A172 (cell line): ENCODE measurements at places on chromosomes 11 and 22.

- no peak for DNase-seq
Measured at GRCh38 chr11:26992031-26992541, 1.8 kb upstream of the FIBIN start.

- DNase-seq = peak; percentile 23
Measured at GRCh38 chr11:19244621-19245020, 3.9 kb upstream of the E2F8 start.

DNA sequence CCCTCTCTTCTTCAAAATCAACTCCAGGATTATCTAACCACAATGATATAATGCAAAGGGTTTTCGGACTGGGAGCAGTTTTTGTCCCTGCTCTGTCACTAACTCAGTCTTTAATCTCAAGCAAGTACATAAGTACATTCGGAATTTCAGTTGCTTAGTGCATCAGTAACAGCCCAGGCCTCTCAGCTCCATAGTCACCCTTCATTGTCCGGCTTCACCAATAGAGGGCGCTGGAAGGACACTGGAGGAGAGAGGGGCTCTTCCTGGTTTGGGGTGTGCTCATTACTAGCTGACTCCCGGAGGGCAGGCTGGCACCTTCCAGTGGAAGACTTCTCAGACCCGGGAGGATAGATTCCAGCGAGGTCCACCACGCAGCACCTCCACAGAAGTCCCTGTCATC, 90.4 kb upstream of the PDGFD start:
- DNase-seq = peak; percentile 31

DNA sequence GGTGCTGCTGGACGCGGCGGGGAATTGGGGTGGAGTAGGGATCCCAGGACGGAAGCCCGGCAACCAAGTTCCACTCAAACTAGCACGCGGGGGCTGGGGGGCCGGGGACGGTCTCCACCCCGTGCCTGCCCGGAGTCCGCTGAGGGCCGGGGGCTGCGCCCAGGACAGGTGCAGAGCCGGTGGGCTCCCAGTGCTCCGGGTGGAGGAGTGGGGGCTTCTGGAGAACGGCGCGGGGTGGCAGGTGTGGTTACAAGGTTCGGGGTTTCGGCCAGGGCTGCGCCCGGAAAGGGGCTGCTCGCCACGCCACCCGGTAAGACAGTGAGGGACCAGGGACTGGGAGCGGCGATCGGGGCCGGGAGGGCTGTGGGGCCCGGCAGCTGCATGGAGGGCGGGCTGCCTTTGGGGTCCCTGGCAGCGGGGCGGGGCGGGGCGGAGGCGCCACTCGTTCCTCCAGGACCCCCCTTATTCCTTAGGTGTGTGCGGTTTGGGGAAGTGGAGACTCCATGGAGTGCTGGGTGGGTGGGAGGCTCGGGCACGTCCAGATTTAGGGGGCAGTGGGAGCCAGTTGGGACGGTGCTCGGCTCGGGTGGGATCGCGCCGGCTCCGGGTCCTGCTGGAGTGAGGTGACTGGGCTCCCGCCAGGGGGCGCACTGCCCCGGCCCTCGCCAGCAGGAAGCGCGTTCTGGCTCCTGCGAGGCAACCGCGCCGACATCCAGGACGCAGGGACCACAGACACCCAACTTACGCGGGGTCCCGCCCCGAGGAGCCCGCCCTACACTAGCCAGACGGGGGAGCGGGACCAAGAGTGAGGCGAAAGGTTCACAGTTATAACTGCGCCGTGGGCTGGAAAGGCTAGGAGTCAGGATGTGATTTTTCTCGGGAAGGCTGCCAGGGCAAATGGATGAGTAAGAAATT, 868 bp downstream of the TSPAN18 start:
- DNase-seq = peak; percentile 53

DNA sequence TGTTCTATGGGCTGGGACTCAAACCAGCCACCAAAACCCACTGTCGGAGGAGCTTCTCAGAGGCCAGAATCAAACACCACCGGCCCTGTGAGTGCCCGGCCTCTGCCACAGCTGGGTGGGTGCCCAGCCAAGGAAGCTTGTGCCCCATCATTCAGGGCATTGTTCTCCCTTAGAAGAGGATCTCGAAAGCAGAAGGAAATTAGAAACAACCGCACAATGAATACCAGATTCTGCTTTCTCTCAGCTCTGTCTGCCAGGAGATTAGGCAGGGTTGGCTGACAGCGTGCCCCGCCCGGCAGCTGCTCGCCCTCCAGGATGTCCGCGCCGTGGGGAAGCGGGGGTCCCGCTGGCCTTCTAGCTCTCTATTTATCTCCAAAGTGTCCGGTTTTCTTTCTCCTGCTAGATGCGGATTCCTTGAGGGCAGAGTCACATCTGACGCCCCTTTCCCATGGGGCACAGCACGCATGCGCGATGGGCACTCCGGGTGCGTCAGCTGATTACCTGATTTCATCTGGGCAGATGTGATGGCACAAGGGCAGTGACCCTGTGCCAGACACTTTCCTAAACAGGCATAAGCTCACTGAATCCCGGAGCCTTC, 25.5 kb downstream of the SCGB1A1 start:
- peak; percentile 71 for DNase-seq

GRCh38 chr11:130814440-130815096, 101.7 kb downstream of the SNX19 start:
- DNase-seq = no peak

DNA sequence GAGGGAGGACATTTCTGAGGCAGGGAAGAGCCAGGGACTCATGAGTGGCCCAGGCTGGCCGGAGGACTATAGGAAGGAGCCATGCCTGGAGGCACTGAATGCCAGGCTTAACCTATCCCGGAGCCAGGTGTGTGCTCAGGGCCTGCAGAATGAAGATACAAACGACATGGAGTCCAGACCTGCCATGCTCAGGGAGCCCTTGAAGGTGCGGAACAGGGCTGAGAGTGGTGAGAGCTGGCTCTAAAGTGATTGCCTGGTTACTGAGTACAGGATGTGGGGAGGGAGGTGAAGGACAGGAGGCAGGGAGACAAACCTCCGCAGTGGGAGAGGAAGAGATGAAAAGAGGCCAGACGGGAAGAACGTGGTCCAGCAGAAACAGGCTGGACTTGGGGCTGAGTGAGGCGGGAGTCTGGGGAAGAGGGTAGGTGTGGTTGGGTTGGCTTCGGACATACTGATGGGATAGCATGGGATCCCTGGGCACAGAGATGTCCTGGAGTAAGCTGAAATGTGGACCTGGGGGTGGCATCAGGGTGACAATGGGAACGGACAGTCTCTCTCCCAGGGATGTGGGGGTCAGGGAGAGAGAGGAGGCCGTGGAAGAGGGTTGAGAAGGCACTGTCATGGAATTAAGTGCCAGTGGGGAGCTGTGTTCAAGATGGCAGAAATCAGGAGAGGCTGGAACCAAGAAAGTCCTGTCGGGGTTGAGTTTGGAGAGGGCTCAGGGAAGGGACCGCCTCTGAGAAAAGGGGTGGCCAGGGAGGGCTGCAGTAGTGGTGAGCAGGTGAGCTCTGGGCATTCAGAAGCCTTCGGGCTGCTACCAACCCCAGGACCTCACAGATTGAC, 1.5 kb upstream of the ANKRD13D start:
- no peak for DNase-seq

DNA sequence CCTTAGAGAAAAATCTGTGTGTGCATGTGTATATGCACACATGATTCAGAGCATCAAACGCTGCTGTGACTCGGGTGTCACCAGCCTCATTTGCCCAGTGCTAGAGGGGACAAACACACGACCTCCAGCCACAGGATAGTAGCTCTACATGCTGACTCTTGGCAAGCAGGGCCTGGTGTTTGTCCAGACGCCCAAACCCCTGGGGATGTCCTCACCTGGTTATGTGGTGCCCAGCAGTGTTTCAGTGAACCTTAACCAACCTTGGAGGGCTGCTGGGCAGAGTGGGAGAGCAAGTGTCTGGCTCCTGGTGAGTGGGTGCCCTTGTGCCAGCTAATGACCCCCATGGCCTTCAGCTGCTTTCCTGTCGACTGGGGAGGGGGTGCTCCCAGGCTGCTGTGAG, 26.7 kb downstream of the IGLL1 start:
- DNase-seq = no peak

DNA sequence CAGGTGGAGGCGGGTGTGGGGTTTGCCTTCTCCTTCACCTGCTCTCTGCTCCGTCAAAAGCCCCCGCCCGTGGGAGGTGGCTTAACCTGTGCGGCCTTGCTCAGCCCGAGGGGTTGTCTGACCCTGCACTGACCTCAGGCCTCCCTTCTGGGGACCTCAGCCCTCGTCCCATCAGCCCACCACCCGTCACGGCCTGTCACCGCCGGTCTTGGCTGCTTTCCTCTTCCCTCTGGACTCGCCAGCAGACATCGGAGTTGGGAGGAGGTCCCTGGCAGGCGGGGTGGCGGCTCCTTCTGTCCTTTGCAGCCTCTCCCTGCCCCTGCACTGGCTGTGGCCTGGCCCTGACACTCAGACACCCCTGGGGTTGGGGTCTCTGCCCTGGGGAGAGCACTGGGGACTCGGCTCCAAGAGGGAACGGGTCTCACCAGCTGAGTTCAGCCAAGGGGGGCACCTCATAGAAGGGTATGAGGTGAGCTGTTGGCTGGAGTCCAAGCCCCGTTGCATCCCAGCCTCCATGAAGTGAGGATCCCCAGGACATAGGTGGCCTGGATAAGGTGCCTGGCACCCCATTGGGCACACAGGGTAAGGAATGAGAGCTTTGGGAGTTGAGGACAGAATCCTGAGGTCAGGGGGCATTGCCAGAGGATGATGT, 999.6 kb downstream of the BRD1 start:
- no peak for DNase-seq

GRCh38 chr22:20940186-20940651, 23.0 kb downstream of the CRKL start:
- no peak for DNase-seq

- DNase-seq = no peak
Measured at GRCh38 chr11:64234647-64235379, 429 bp downstream of the VEGFB start.
